ENCODE measurements at places on chromosomes 11 and 22. TPM values are rescaled to one million over a fixed set of nuclear protein-coding genes. Genes with fewer than 3 reads are reported as not detected.
A peak's percentile ranks its signal among the peaks of the same experiment; 100 is the strongest.

The SCN2B gene
- total RNA-seq: not detected

The RCOR2 gene
- 3.2 TPM for total RNA-seq

The NARS2 gene
- 29.2 TPM for total RNA-seq

DNA sequence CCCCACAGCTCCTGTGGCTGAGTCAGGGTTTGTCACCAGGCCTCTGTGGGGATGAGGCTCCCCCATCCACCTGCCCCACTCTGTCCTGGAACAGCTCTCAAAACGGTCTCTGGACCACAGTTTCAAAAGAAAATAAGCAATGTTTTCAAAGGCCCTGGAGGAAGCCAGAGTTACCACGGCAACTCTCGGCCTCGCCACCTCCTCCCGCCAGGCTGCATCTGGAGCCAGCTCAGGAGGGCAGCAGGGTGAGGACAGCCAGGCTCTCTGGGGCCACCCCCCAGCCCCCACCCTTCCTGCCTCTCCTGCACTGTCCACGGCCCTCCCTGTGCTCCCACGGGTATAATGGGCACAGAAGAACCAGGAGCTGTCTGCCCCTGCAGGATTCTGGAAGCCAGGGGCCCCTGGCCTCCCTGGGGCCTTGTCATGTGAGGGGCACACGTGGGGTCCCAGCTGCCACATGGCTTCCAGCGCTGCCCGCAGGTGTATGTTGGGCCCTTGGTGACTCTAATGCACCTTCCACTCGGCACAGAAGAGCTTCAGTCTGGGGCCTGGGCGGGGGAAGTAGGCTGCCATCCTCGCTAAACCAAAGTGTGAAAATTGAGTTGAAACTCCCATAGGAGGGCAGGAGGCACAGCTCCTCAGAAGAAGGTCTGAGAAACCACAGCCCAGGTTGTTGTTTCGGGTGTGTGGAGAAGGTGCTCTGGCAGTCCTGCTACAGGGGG, 10.3 kb downstream of the CD81 start:
- DNase-seq: peak; percentile 71

The OR51G2 gene
- not detected for total RNA-seq

GRCh38 chr11:89633135-89633705, 76.9 kb upstream of the TRIM77 start:
- DNase-seq: no peak

Data from OCI-LY7 (cell line).